SK-N-SH (cell line): ENCODE measurements at places on chromosomes 5 and 9.

DNA sequence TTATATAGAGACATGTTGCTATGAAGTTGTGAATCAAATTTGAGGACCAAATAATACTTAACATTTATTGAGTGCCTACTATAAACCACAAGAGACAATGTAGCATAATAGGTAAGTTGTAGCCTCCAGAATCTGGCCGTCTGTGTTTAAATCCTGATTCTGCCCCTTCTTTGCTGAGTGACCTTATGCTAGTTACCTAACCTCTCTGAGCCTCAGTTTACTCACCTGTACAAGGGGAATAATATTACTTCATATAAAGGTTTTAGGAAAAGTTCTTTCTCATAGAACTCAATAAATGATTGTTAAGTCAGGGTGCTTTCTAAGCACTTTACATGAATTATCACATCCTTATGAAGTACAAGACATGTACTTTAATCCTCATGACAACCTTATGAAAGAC, 120.6 kb downstream of the NDUFS4 start:
- DNase-seq: no peak

GRCh38 chr9:136135326-136136126, 16.9 kb upstream of the TMEM250 start:
- DNase-seq: peak; percentile 55

DNA sequence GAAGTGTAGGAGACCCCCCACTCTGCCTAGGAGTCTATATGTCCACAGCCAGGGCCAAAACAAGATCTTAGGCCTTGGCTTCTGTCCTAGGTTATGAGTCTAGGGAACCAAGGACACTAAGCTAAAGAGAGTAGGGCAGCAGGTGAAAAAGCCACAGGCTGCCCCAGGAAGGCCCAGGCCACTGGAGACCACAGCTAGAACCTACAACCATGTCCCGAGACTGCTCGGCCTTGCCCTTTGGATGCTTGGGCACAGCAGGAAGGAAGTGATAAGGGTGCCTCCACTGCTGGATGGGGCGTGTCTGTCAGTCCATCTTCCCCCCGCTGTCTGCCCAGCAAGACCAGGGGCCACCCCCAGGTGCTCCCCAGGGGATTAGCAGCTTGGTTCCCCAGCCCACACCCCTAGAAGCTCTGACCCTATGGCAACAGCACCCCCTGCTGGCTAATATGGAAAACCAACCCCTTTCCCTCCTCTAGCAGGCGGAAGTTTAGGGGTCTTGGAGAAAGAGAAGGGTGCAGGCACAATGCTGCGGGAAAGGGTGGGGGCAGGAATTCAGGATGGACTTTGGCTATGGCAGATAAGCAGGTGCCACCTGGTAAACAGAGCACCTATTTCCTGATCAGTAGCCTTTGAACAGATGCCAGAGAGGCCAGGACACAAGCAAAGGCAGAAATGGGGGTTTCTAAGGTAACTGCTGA, 10.5 kb upstream of the IRF1 start:
- DNase-seq: peak; percentile 82

DNA sequence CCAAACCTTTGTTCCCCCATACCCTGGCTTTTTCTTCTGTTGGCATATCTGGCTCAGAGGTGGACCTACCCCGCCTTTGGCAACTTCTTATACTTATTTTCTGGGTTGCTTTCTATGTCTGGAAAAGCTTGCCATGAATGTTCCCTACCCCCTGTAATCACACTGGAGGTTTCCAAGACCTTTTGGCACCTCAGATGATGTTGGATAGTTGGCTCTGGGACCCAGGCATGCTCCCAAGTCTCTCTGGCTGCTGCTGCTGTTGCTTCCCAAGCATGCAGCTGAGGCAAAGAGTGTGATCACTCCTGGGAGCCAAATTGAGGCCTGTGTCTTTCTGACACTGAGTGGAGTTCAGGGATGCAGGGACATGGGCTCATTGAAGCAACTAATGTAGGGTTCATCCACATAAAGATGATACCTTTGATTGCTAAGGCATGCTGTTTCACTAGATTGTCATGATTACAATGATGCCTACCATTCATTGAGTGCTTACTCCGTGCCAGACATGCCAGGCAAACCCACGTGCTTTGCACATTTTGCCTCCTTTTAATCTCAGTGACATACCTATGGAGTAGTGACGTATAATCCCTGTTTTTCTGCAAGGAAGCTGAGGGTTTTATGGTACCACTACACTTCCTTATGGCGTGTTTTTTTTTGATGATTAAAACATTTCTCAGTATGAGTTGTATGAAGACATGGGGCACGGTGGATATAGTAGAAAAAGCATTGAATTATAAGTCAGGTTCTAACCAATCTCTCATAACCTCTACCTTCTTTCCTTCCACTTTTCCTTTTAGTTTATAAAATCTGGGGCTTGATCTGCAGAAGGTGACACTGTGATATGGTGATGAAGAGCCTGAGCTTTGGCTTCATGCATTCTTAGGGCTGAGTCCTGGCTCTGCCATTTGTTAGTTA, 73.1 kb downstream of the ARHGAP26 start:
- no peak for DNase-seq

- no peak for DNase-seq
Observed at GRCh38 chr5:82160948-82161347, 117.2 kb downstream of the RPS23 start.

DNA sequence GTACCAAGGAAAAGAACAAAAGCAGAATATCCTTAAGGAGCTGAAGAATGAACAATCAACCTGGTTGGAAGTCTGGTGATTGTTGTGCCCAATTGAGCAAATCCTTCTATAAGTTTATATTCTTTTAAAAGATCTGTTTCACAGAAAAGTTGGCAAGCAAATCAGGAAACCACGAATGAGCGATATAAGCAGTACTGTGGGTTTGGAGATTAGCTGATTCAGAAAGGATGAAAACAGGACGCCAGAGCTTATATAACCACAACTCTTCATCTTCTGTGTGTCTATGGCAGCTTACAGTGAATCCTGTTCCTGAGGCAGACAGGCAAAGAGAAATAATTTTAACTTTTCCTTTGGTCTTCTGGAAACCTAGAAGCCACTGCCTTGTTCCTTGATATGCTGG, 61.7 kb downstream of the SLC38A9 start:
- no peak for DNase-seq

GRCh38 chr9:79329861-79330260, 241.9 kb upstream of the TLE4 start:
- DNase-seq: no peak

DNA sequence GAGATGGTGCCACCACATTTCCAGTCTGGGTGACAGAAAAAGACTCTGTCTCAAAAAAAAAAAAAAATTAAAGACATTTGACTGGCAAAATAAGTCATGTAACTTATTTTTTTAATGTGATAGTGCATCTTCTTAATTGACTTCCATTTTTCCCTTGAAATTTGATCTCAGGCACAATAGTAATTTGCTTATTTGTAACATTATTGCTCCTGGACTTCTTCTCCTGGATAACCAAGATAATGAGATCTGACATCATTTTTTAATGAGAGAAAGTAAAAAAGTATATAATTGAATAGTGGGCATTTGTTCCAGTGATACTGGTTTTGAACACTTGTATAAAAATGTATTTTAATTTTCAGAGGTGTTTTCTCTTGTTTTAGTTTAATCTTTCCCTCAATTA, 3.5 kb downstream of the ARHGEF28 start:
- no peak for DNase-seq

GRCh38 chr9:18605766-18606180, 131.8 kb downstream of the ADAMTSL1 start:
- DNase-seq: no peak

DNA sequence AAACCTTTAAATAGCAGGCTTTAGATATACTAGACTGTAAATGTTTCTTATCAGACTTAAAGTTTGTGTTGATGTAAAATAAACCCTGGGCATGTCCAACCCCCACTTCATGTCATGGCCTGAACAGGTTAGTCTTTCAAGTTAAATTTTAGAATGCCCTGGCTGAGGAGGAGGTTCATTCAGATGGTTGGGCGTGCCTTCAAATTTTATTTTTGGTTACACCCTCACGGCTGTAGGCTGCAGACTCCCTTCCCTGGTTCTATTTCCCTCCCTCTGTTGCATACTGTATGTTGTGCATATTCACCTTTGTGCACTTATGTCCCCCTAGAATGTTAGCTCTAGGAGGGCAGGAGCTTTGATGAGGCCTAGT, 5.3 kb upstream of the BICD2 start:
- no peak for DNase-seq

DNA sequence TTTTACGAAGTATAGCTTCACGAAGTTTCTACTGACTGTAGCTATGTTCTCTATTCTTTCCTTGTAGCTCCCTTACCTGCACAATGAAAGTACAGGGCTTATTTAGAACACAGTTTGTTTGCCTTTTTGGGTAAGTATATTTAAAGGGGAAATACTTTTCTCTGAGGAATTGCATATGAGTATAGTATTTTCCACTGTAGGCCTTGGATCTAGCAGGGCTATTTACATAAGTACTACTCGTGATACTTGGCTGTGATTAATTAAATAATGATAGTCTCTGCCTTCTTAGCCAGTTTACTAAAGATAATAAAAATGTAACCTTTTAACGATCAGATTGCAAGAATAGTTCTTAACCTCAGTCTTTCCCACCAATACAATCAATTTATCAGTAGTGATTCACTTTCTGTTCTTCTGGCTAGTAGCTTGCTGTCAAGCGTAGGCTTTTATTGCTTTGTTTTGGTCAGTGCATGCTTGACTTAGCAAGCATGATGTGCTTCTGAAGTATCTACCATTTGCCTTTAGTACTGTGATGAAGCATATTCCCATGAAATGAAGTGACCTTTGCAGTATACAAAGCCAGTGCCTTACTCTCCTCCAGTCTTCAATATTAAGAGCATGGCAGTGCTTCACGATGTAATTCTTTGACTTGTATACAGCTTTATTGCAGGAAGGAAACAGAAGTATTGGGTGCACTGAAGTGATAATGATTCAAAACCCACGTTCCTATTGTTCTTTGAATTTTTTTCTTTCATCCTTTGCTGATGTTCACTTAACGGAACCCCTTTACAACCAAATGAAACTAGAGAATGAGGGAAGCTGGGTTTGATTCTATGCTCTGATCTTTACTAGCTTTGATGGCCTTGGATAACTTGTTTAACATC, 64.2 kb downstream of the SLC44A1 start:
- no peak for DNase-seq

- no peak for DNase-seq
Observed at GRCh38 chr5:101943784-101944183, 352.3 kb downstream of the SLCO4C1 start.

- no peak for DNase-seq
Observed at GRCh38 chr9:8560560-8561525, 761.3 kb upstream of the DMAC1 start.

DNA sequence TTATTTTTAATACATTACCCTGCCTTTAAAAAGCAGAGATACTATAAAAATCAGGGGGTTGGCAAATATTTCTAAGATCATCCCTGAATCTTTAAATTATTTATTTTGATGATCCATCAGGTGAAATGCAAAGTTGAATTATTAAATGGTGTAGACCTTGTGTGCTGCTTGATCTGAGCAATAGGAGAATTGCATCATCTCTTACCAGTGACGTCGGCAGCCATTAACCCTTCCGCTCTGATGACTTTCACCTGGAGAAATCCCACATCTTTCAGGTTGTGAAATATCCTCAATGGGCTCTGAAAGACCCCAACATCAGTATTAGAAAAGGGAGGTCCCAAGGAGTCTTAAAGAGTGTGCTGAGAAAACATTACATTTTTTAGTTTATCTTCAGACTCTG, 270.2 kb downstream of the SLF1 start:
- no peak for DNase-seq

DNA sequence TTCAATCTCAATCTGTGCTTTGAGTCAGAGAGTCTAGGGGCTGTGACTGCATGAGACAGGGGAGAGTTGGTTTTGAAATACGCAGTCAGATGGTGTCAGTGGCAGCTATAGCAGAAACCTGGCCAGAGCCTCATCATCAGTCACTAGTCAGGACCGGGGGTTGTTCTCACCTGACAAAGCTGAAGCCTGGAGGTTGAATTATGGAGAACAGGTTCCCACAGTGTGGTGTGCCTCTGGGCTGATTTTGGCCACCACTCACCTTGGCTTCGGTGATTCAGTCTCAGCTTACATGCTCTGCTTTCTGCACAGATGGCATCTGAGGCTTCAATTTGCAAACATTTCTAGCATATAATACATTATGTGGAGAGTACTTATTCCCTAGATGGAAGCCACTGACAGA, 387.3 kb downstream of the YTHDC2 start:
- no peak for DNase-seq

DNA sequence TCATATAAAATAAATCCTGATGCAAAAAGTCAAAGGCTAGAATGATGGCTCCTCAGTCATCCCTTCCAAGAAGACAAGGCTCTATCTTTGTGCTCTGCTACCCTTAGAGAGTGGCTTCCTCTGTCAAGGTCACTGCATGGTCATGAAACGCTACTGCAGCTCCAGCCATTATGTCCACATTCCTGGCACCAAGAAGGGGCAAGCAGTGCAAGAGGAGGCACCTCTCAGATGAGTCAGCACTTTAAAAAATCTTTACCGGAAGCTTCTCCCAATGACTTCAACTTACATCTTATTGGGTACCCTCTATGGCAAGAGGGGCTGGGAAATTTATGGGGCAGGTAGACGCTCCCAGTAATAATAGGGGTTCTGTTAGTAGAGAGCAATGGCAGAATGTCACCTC, 129.5 kb upstream of the CPEB4 start:
- DNase-seq: no peak

DNA sequence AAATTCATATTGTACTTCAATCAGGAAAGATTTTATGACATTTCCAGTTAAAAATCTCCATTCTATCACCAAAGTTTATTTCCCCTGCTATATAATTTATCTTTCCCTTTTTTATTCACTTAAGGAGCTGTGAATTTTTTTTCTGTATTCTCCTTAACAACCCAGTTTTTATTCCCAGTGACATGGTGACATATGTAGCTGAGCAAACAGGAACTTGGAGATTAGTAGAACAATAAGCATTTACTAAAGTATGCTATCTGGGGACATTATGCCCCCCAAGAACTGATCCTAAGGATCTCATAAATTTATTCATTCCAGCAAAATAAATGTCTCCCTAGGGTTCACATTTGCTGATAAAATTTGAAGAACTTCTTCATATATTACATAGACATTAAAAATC, 1044.0 kb upstream of the CDH6 start:
- DNase-seq: no peak

DNA sequence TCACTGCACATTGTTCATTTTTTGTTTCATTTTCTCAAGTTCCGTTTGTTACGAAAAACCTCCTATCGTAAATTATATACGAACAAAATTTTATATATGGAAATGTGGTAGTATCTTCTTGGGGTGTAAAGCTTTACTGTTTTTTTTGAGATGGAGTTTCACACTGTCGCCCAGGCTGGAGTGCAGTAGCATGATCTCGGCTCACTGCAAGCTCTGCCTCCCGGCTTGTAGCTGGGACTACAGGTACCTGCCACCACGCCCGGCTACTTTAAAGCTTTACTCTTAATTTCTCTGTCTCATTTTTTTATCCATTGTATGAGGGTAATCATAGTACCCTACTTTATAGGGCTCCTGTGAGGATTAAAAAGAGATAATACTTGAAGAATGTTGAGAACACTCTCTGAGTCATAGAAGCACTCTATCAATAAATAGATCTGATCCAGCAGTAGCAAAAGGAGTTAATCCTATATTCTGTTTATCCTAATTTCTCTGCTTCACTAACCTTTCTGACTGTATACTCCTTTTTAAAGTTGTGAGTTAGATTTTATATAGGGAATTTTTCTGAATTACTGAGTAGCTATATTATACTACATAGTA, 5.6 kb upstream of the LRRC70 start:
- no peak for DNase-seq
